ENCODE measurements at places on chromosomes 1 and 21. TPM values are rescaled to one million over a fixed set of nuclear protein-coding genes. Genes with fewer than 3 reads are reported as not detected.

- no peak for DNase-seq
Measured at GRCh38 chr1:32830092-32830852, 12.8 kb downstream of the S100PBP start.

DNA sequence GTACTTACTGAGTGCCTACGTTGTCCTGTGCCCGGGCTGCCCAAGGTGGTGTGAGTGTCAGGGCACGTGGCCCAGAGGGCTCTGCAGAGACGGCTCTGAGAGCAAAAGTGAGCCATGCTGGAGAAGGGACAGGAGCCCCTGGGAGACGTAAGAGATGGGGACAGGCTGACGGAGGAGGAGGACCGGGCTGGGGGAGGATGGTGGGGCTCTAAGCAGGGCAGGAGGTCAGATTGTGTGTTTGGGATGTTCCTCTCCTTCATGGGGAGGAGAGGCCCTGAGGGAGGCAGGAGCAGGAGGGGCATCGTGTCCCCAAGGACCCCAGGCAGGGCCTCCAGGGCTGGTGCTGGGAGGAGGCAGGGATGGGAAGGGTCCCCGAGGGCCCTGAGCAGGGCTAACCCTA is 158.9 kb downstream of the PCBP3 start:
- DNase-seq, result no peak

- DNase-seq, result no peak
Measured at GRCh38 chr1:36866169-36866814, 168.0 kb downstream of the GRIK3 start.

DNA sequence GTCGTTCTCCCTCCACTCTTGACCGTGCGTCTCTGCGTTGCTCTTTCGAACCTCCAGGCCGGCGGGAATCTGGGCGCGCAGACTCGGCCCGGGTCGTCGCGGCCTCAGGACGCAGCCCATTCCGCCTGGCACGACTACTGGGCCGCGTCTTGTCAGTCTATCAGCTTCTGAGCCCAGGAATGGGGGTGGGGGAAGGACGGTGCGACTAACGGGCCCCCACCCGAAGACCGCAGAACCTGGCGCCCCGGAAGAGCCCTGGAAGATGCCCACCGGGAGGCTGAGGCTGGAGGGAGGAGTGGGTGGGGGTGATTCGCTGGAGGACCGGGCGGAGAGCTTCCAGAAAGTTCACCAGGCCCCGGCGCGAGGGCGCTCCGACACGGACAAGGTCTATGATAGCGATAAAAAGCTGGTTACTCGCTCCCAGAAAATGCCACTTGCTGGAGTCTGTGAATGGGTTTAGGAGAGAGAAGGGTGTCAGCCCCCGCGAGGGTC is 1.7 kb upstream of the DMRTA2 start:
- DNase-seq, result no peak

GRCh38 chr1:110630839-110631663 is 24.9 kb upstream of the KCNA2 start:
- DNase-seq, result peak; percentile 16

DNA sequence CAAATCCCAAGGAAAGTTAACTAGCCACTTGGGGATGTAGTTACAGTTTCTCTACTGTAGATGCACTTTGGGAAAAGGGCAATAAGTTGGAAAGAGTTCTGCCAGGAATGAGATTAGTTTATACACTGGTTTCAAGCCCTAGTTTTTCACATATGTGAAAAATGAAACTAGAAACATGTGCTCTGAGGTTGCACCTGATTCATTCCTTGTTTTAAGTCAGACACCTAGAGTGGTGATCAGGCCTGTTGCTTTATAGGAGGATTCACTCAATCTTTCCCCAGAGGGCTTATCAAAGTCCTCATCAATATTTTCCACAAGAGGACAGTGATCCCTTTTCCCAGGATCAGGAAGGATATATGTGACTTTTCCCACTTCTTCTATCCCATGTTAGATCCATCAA is 515.9 kb upstream of the PKN2 start:
- no peak for DNase-seq

GRCh38 chr1:156437037-156437867 is 63.3 kb downstream of the MEF2D start:
- no peak for DNase-seq

DNA sequence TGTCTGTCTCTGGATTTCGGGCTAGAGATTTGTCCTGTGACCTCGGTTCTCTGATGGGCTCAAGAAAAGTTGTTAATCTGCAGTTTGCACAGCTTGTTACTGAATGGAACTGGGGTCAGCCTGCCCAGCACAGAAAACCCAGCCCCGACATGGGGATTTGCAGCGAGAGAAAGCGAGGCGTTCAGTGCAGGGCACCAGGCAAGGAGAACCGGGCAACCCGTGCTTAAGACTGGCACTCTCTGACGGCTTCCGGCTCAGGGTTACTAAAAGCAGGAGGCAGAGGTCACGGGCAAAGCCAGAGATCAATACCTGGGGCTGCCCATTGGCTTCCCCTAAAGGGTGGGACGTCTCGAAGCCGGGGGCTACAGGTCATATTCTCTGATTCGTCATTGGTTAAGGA is 29.9 kb upstream of the COL6A1 start:
- DNase-seq, result no peak

DNA sequence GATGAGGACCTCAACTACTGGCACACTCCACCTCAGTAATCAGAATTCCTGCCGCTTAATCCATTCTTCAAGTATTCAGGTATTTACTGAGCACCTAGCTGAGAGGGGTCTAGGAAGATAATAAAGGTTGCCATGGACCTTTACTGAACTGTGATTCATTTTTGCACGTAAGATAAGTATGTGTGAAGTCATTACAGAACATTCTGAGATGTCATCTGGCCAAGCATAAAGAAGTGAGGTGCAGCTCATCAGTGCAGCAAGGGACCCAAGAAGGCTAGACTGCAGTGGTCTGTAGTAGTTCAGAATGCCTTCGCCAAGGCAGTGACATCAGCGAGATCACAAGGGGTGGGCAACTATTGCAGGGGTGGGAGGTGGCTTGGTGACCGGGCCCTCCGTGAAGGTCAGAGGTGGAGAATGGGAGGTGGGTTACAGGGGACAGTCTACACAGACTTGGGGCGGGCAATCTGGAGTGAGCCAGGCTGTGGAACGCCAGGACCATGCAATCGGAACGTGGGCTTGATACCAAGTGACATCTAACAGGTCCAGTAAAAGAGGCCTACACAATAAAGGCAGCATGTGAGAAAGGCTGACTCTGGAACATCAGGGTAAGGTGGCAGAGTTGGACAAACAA is 107.4 kb downstream of the SLC45A1 start:
- DNase-seq, result no peak

- no peak for DNase-seq
Measured at GRCh38 chr1:153180556-153180955, 22.7 kb upstream of the LELP1 start.

- no peak for DNase-seq
Measured at GRCh38 chr1:181777286-181777685, 284.2 kb downstream of the ZNF648 start.

GRCh38 chr1:200317236-200317635 is 92.6 kb downstream of the ZNF281 start:
- peak; percentile 85 for DNase-seq

DNA sequence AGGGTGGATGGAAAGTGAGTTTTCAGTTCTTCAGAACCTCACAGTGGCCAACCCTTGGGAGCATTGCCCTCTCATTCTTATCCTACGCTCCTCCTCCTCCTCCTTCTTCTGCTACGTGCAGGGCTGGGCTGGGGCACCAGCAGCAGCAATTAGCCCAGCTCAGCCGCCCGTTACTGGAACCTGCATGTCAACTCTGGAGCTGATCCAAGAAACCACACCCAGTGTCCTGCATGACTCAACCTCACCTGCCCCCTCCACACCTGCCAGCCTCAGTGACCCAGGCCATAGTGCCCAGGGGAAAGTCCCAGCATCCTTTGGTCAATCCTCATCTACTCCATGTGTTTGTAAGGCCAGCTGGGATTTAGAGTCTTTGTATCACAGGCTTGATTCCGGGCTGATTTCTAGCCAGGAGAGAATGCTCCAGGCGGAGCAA is 12.6 kb downstream of the ELF3 start:
- no peak for DNase-seq

ELK4 gene
- 11.0 TPM for total RNA-seq

MIXL1 gene
- total RNA-seq, result not detected

CRP gene
- not detected for total RNA-seq

Measured in fibroblast of lung (primary cell).